ENCODE measurements at places on chromosomes 6 and 20.

DNA sequence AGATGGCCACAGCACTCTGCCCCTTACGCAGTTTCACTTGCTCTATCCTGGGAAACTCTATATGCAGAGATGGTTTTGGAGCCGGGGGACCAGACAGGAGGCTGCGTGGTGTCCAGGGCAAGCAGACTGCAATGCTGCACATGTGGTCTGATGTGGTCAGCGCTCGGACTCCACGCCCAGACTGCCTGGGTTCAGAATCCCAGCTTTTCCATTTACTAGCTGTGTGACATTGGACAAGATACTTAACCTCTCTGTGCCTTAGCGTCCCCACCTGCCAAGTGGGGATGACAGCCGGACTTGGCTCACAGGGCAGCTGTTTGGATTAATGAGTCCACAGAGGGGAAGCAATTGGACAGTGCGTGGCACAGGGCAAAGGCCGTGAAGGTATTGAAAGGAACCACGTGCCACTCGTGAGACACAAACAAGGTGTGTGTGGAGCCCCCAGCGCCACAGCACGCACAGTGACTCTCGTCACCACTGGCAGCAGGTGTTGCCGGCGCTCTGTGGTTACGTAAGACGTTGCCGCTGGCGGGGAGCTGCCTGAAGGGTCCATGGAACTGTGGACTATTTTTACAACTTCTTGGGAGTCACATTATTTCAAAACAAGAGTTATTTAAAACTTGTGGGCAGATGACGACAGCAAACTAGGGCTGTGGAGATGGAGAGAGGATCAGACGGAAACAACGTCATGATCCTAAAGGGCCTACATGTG, 201.4 kb downstream of the PREX1 start:
- DNase-seq, result peak; percentile 33

- no peak for DNase-seq
These were observed 17.0 kb upstream of the CST3 start for GRCh38 chr20:23654717-23655116.

DNA sequence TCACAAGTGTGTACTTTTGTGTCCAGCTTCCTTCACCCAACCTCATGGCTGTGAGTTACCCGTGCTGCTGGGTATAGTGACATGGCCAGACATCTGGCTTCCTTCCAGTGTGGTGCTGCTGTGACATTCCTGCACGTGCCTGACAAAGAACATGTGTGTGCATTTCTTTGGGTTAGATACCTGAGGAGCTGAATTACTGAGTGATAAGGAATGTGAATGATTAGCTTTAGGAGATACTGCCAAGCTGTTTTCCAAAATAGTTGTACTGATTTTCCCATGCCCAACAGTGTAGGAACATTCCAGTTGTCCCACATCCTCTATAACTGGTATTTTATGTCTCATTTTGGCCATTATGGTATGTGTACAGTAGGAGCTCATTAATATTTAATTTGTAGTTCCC, 132.5 kb downstream of the PREX1 start:
- DNase-seq, result peak; percentile 60

GRCh38 chr6:84467296-84467695, 239.9 kb upstream of the CEP162 start:
- no peak for DNase-seq

DNA sequence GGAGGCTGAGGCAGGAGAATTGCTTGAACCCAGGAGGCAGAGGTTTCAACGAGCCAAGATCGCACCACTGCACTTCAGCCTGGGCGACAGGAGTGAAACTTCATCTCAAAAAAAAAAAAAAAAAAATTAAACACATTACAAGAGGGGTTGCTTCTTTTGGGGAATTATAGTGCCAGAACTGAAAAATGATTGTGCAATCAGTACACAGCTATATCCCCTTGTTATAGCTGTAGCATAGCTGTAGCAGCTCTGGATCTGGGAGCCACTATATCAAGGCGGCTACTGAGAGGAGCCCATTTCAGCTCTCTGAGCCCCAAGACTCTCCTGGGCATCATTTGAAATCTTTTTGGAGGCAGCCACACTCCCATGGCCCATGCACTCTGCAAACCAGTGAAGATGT, 334.3 kb downstream of the TFAP2A start:
- DNase-seq, result no peak

DNA sequence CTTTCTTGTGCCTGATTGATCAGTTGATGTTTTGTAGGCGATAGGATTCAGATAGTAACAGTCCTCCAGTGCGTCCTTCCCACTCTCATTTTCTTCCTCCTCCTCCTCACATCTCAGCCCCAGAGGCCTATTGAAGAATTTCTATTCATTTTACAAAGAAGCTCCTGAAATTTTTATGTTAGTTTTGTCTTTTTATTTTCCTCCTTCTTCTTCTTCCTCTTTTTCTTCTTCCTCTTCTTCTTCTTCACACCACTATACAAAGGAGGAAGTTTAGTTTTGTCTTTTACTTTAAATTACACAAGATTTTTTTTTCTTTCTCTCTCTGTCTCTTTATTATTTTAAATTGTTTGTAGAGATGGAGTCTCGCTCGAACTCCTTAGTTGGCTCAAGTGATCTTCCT, 19.1 kb downstream of the BTN2A1 start:
- no peak for DNase-seq

GRCh38 chr6:44304282-44305199, 8.6 kb downstream of the AARS2 start:
- peak; percentile 43 for DNase-seq

GRCh38 chr20:46353500-46354206, 45.4 kb upstream of the CDH22 start:
- no peak for DNase-seq

GRCh38 chr20:9235518-9235917, 166.6 kb downstream of the PLCB4 start:
- DNase-seq, result peak; percentile 50

GRCh38 chr6:54193560-54193959, 82.3 kb downstream of the MLIP start:
- no peak for DNase-seq

- peak; percentile 17 for DNase-seq
These were observed at the start of gene SPTLC3 for GRCh38 chr20:13008761-13009681. Gene SPTLC3 (plus strand): TSS chr20:13008972. CDS start chr20:13009268, 296 bp downstream.

GRCh38 chr6:21733311-21733710, 139.8 kb downstream of the SOX4 start:
- DNase-seq, result peak; percentile 39

DNA sequence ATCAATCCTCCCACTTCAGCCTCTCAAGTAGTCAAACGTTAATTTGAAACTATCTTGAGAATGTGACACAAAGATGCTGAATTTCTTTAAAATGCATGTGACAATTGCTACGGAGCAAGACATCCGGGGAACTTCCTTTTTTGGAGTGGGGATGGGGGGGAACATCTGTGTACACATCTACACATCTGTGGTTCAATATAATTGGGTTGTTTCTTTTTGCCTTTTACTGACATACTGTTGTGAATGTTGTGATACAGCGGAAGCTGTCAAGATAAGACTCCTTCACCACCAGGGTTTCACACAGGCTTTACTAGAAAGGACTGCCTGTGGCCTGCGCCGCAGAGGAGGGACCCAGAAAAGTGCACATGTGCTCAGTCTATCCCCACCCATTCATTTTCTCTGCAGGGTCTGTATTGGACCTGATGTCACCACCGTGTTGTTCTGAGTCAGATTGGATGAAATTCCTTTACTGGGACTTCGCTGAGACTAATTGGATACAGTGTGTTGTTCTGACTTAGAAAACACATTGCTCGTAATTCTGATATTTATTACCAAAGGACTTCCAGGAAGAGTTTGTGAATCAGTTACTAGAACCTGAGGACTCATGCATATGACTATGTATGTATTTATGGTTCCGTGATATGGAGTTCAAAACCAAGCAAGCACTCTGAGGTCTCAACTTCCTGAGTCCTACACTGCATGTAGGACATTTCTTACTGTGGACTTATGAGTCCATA, 98.7 kb upstream of the SGK1 start:
- DNase-seq, result peak; percentile 92

- no peak for DNase-seq
These were observed 11.5 kb downstream of the TPD52L2 start for GRCh38 chr20:63876489-63877036.

GRCh38 chr20:16043931-16044330, 529.3 kb downstream of the KIF16B start:
- DNase-seq, result no peak

DNA sequence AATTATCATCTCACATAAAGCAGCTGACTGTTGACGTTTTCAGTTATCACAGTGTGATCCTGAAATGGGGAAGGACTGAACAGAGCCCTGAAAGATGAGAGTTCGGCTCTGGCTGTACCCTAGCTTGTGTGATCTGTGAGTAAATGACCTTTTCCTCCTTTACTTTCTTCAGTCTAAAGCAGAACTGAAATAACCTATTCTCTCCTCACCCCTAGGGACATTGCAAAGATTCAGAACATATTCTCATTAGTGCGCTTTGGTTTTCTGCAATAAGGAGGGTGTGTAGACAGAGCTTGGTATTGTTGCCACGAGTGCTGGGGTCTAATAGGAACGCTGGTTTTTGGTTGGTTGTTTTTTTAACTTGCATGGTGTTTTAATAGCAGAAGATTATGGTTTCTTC, 16.7 kb downstream of the FARS2 start:
- no peak for DNase-seq

DNA sequence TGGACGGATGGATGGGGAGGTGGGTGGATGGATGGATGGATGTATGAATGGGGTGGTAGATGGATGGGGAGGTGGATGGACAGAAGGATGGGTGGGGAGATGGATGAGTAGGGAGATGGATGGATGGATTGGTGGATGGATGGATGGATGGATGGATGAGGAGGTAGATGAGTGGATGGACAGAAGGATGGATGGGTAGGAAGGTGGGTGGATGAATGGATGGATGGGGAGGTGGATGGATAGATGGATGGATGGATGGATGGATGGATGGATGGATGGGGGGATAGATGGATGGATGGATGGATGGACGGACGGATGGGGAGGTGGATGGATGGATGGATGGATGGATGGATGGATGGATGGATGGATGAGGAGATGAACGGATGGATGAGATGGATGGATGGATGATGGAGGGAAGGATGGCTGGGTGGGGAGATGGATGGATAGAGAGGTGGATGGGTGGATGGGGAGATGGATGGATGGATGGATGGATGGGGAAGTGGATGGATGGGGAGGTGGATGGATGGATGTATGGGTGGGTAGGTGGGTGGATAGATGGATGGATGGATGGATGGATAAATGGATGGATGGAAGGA, 7.2 kb downstream of the EEF1A2 start:
- DNase-seq, result no peak

GRCh38 chr20:52978851-52979250, 6.7 kb downstream of the TSHZ2 start:
- DNase-seq, result no peak

GRCh38 chr6:31122791-31123706, 2.8 kb upstream of the CDSN start:
- peak; percentile 70 for DNase-seq

DNA sequence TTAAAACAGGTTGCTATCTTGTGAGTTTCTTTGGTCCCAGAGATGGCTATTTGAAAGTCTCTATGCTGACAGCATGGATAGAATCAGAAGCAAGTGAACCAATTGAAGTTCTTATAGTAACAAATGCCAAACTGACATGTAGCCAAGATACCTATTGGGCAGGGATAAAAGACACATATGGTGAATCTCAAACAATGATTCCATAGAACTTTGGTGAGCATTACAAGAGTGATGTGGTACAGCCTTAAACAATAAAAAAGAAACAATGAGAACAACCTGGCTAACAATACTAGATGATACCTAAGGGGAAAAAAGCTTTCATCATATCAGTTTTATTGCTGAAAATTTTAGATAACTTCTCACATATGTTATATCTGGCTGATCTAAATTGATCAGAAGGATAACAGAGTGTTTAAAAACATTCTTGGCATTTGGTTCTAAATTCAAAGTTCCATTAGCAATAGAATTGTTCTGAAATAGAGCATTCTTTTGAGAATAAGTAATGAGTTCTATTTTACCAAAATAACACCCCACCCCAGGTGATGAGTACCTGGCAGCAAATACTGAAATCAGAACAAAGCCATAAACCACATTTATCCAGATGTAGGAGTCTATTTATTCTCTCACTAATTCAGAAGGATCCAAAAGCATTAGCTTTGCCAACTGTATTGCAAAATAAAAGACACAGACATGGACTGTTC, 5.8 kb upstream of the HMGCLL1 start:
- no peak for DNase-seq

DNA sequence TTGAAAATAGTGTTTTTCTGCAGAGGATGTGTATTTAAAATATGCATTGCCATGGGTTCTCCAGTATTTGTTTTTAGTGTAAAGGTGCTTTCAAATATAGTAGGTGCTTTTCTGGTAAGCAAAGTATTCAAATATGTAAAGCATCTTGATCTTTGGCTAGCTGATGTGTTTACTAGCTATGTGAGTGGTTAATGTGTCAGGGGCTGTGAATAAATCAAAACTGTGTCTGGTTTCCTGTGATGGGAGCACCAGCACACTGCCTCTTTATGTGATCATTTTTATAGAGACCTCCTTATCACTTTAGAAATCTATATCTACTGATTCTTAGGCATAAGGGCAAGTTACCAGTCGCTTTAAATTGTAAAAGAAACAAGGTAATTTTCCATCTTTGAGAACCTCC, 388.9 kb upstream of the MAN1A1 start:
- DNase-seq, result no peak

- no peak for DNase-seq
These were observed 188.7 kb downstream of the FOXC1 start for GRCh38 chr6:1798303-1798964.

DNA sequence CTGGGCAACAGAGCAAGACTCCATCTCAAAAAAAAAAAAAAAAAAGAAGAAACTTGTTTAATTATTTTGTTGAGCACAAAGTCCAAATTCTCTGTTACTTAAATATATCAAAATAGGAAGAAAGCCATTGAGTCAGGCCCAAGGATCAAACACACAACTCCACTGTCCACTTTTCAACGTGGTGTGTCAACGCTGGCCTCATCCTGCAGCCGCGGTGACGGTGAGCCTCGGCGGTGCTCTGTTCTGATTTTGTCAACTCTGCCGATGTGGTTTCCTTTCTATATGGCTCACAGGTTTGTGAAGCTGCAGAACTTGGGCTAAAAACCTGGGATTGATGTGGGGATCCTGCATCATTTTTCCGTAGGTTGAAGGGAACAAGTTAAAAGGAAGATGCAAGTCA, 3.2 kb upstream of the SMOC2 start:
- no peak for DNase-seq
